Astrocyte (in vitro differentiated cells and primary cell): ENCODE measurements at places on chromosomes 3 and 15. TPM values are rescaled to one million over a fixed set of nuclear protein-coding genes. Genes with fewer than 3 reads are reported as not detected.

IL5RA gene
- total RNA-seq: not detected in 2 replicates

SEMA3F gene
- 5.1 and 6.6 TPM in 2 replicates for total RNA-seq

SKOR1 gene
- total RNA-seq: not detected in 2 replicates

RBP2 gene
- not detected in 2 replicates for total RNA-seq

SLC49A4 gene
- total RNA-seq: 18.0 and 18.4 TPM in 2 replicates

TMCC1 gene
- total RNA-seq: 36.4 and 37.9 TPM in 2 replicates

MYRIP gene
- total RNA-seq: 0.07 TPM in 1 of 2 replicates, not detected in the other

SNAPC5 gene
- 11.5 and 12.7 TPM in 2 replicates for total RNA-seq

LSAMP gene
- total RNA-seq: 16.0 and 16.4 TPM in 2 replicates

NRG4 gene
- total RNA-seq: 0.18 TPM in 1 of 2 replicates, not detected in the other

ROBO2 gene
- 1.4 and 1.5 TPM in 2 replicates for total RNA-seq

SECISBP2L gene
- 52.5 and 53.2 TPM in 2 replicates for total RNA-seq

GABRB3 gene
- total RNA-seq: 43.2 and 47.9 TPM in 2 replicates

GOLGA6D gene
- not detected in 2 replicates for total RNA-seq

PLCB2 gene
- 1.7 and 3.7 TPM in 2 replicates for total RNA-seq

NME9 gene
- 0.54 and 0.62 TPM in 2 replicates for total RNA-seq

TXNRD3 gene
- total RNA-seq: 7.6 and 11.1 TPM in 2 replicates

GP9 gene
- total RNA-seq: not detected in 2 replicates

OR5H15 gene
- total RNA-seq: not detected in 2 replicates

CHRM5 gene
- total RNA-seq: 0.07 TPM in 1 of 2 replicates, not detected in the other

ATP8B4 gene
- total RNA-seq: 0.23 and 0.31 TPM in 2 replicates

ARPP21 gene
- total RNA-seq: 0.45 and 0.84 TPM in 2 replicates

KCNAB1 gene
- total RNA-seq: 0.30 and 0.72 TPM in 2 replicates

ARGFX gene
- total RNA-seq: not detected in 2 replicates

EPHA3 gene
- 5.0 and 6.9 TPM in 2 replicates for total RNA-seq

TMEM266 gene
- total RNA-seq: 0.36 TPM in 2 replicates

SHF gene
- total RNA-seq: 4.3 and 4.6 TPM in 2 replicates
